ENCODE measurements at places on chromosomes 3 and 15.
A peak's percentile ranks its signal among the peaks of the same experiment; 100 is the strongest.

DNA sequence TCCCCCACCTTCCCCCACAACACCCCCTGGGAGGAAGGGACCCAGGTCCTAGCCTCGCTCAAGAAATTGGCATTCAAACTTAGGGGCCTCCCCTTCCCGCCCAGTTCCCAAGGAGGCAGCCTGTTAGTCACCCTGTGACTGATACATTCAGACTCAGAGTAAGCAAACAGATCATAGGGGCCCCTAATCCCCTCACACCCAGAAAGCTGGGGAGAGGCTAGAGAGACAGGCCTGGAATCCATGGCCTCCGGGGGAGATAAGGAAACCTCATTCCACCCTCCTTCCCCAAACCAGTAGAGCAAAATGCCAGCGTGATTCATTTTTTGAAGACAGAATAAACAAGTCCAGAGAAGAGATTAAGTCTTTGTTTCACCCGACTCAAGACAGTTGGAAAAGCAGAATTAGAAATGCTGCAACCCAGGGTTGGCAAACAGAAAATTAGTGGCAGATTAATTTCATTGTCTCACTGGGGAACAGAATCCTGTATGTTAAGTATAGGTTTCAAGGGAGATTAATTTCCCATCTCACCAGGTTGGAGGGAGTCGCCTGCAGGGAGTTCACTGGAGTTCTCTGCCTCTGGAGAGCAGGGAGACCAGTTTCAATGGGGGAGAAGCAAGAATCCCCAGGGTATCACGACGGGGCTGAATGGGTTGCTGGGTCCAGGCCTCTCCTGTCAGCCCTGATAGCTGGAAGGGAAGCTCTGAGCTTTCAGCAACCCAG is 268.3 kb downstream of the UACA start:
- DNase-seq = no peak

DNA sequence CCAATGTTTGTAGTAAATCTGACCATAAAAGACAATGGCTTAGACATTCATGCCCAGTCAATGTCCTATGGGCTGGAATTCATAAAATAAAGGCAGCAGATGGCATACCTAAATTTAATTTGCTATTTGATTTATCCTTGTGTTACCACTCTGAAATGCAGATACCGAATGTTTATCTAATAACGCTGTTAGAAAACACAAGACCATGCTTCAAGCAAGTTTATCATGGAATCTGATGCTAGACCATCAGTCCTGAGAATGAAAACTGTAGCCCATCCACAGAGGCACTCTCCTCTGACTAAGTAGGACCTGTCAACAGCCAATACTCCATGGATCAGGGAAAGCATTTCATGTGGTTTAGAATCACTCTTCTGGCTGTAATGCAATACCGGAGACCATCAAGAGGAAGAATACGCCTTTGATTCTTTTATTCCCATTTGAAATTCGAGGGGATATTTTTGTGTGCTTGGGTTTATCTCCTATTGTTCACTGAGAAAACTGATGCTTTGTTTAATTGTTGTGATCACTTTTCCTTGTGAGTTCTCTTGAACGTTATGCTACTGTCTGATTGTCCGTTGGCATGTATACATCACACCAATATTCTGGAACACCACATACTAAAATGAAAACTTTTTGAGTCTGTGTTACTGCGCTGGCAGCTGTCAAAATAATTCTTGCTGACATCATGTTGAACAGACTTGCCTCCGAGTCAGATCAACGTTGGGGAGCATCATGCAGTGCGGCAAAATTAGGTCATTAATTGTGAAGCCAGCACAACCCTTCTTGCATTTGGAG is 12.1 kb upstream of the CPB1 start:
- DNase-seq = no peak

DNA sequence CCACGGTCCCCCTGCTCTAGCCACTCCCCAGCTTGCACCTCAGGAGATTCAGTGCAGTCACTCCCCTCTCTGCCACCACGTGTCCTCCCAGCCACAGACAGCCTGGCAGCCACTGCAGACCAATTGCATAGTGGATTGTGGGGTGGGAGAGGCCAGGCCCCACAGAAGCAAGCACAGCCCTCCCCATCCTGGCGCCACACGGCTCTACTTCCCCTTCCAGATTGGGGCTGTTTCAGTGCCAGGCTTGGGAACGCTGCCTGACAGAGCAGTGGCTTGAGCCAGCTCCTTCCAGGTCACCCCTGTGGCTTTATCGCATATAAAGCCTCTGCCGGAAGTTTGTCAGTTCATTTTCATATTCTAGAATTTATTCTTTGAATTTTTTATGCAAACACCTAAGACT is 90.7 kb downstream of the TMEM266 start:
- no peak for DNase-seq

DNA sequence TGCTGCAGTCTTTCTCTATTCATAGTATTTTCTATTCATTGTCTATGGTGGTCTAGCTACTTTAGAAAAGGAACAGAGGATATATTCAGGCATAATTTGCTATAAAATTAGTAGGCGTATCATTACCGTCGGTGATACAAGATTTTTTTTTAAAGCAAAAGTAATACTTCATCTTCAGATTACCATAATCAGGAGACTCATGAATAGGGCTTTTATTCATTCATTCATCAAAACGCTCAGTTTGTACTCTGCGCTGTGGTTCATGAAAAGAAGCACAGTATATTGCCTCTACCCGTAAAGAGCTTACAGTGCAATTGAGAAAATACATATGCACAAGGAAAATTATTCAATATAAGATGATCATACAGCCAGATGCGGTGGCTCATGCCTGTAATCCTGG is 136.7 kb upstream of the CHRM5 start:
- DNase-seq = no peak

- DNase-seq = peak; percentile 8
Observed at GRCh38 chr3:188589071-188589470, 435.1 kb downstream of the LPP start.

Data from CD4-positive, alpha-beta T cell treated with Interleukin-4 for 4 hours (primary cell).